ENCODE measurements at places on chromosomes 1 and 21. TPM values are rescaled to one million over a fixed set of nuclear protein-coding genes. Genes with fewer than 3 reads are reported as not detected.

- DNase-seq, result no peak
- H3K27ac ChIP-seq, result no peak overlapping the region
- peaks cover 4% of the 10 kb centered on the region for H3K4me1 ChIP-seq
- no peak overlapping the region for H3K4me3 ChIP-seq
Measured at GRCh38 chr1:115217150-115218033, 120.7 kb downstream of the NGF start.

DNA sequence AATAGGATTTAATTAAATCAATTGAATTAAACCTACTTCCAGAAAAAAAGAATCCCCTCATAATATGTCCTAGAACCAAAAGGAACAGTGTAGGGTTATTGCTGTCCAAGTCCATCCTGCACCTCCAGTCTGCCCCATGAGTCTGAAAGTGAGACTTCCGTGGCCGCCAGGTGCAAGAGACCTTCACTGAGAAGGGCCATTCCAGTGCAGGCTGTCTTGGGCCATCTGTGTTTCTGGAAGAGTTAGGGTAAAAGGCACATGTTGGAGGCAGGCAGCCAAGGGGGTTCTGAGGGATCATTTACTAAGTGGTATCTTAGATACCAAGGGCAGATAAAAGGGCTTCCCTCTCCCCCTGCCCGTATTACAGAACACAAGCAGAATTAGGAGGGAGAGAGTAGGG, 31.0 kb downstream of the UBE2T start:
- H3K4me3 ChIP-seq, result no peak overlapping the region
- no peak for DNase-seq
- H3K27ac ChIP-seq, result no peak overlapping the region
- peaks cover 72% of the 10 kb centered on the region for H3K27me3 ChIP-seq
- H3K36me3 ChIP-seq, result no peaks in the 10 kb centered on the region
- no peaks in the 10 kb centered on the region for H3K4me1 ChIP-seq

DNA sequence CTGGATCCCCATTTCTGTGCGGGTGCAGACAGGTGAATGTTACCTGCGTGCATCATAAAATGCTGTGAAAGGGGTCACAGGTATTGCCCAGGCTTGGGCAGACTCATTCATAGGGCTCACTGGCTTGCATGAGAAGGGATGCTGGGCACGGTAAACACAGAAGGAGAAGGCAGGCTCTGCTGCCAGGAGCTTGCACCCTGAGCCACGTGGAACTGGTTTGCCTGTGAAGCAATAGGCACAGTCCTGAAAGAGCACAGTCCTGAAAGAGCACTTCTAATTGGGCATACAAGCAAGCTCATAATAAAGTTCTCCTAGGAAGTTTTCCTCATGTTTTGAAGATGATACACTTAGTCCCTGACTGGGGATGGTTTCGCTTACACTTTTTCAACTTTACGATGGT, 40.9 kb downstream of the GALNT2 start:
- H3K27ac ChIP-seq, result no peak overlapping the region
- DNase-seq, result no peak
- no peaks in the 10 kb centered on the region for H3K36me3 ChIP-seq
- peaks cover 43% of the 10 kb centered on the region for H3K4me1 ChIP-seq
- H3K27me3 ChIP-seq, result no peaks in the 10 kb centered on the region
- H3K4me3 ChIP-seq, result no peak overlapping the region

The FAM163A gene
- not detected for total RNA-seq

DNA sequence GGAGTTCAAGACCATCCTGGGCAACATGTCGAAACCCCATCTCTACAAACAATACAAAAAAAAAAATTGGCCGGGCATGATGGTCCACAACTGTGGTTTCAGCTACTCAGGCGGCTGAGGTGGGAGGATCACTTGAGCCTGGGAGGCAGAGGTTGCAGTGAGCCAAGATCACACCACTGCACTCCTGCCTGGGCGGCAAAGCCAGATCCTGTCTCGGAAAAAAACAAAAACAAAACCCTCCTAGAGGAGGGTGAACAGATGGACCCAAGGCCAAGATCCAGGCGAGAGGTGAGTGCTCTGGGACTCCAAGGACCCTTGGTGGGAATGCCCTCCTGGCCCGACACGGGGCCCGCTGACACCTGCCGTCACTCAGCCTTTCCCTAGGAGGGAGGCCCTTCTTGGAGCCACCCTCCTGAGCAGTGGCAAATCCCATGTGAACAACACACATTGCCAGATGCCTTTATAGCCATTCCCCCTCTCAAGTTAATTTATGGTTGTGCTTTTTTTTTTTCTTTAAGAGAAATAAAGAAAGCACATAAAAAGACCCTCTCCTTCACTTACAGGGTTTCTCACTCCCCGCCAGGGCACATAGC, 380 bp downstream of the TFF2 start:
- no peaks in the 10 kb centered on the region for H3K4me1 ChIP-seq
- peaks cover 17% of the 10 kb centered on the region for H3K27me3 ChIP-seq
- H3K36me3 ChIP-seq, result no peaks in the 10 kb centered on the region
- no peak for DNase-seq

The SPRR3 gene
- not detected for total RNA-seq

DNA sequence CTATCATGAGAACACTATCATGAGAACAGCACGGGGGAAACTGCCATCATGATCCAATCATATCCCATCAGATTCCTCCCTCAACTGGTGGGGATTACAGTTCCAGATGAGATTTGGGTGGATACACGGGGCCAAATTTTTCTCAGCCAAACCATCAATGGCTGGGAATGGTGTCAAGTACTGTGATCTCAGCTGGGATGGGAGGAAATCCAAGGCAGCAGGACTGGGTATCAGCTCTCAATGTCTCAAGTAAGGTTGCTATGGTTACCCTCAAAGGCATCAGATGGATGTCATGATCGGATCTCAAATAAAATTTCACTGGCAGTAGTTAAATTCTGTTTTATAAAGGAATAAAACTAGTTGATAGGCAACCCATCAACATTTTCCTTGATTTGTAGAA, 399.0 kb downstream of the KCNT2 start:
- H3K36me3 ChIP-seq, result no peaks in the 10 kb centered on the region
- no peaks in the 10 kb centered on the region for H3K27me3 ChIP-seq
- DNase-seq, result no peak
- no peak overlapping the region for H3K4me3 ChIP-seq
- H3K27ac ChIP-seq, result peak overlapping the region; percentile 49
- peaks cover 6% of the 10 kb centered on the region for H3K4me1 ChIP-seq

The ANKRD65 gene
- not detected for total RNA-seq

DNA sequence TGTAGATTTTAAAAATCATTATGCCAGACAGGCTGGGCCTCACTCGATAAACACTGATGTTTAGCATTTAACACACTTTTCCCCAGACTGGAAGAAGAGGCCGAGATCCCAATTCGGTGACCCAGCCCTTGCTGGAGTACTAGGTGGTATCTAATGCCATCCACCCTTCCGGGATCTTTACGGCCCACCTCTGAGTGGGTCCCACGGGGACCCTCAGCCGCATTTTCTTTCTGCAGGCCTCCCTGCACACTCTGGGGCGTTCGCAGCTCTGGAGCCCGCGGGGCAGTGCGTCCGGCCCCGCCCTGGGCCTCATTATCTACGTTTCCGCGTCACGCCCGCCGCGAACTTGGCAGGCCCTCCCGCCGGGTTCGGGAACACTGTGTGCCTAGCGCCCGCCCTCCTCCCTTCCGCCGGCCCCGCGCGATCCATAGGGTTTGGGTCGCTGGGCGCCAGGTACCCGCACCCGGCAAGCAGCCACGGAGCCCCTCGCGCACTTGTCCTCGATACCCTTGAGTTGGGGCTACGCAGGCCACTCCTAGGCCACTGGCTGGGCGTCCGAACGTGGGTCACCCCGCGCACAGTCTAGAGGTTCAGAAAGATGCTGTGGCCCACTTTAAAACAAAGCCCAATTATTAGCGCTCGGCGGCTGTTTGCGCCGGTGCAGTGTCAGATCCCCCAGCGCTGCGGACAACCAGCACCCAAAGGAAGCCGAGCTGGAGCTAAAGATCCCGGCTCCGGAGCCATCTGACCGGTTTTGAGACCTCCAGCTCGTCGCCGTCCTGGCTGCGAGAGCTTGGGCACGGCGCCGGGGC, 950 bp upstream of the EVA1C start:
- H3K4me3 ChIP-seq, result peak overlapping the region; percentile 64
- peak; percentile 38 for DNase-seq
- peaks cover 6% of the 10 kb centered on the region for H3K27me3 ChIP-seq
- peaks cover 10% of the 10 kb centered on the region for H3K4me1 ChIP-seq
- peak overlapping the region; percentile 66 for H3K27ac ChIP-seq

The HCN3 gene
- 0.36 TPM for total RNA-seq

- H3K27me3 ChIP-seq, result no peaks in the 10 kb centered on the region
- H3K36me3 ChIP-seq, result no peaks in the 10 kb centered on the region
- no peak overlapping the region for H3K4me3 ChIP-seq
Measured at GRCh38 chr1:30816211-30817076, 58.9 kb upstream of the LAPTM5 start.

DNA sequence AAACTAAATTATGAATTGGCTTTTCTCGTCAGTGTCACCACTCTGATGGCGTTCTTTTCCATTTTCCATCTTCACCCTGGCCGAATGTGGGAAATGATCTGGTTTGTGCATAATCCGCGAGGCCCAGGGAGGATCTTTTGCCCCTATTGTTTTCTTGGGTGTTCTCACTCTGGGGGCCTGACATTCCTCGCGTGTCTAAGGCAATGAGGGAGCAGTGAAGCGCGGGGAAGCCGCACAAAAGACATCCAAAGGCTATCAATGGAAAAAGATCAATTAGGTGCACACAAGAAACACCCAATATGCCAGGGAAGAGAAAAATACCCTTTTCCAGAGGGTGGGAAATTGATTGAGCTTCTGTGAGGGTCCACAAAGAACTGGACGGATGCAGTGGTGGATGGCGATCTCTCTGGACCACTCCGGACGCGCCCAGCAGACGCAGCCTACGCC, 941 bp upstream of the C1orf21 start:
- H3K27me3 ChIP-seq, result peaks cover 7% of the 10 kb centered on the region
- H3K4me1 ChIP-seq, result peaks cover 2% of the 10 kb centered on the region
- peak overlapping the region; percentile 60 for H3K27ac ChIP-seq
- no peak for DNase-seq
- H3K4me3 ChIP-seq, result peak overlapping the region; percentile 61

The LYSMD1 gene
- 10.4 TPM for total RNA-seq

GRCh38 chr1:19311503-19311930, 427 bp downstream of the AKR7A2 start:
- H3K4me3 ChIP-seq, result peak overlapping the region; percentile 96
- DNase-seq, result no peak
- no peaks in the 10 kb centered on the region for H3K27me3 ChIP-seq

DNA sequence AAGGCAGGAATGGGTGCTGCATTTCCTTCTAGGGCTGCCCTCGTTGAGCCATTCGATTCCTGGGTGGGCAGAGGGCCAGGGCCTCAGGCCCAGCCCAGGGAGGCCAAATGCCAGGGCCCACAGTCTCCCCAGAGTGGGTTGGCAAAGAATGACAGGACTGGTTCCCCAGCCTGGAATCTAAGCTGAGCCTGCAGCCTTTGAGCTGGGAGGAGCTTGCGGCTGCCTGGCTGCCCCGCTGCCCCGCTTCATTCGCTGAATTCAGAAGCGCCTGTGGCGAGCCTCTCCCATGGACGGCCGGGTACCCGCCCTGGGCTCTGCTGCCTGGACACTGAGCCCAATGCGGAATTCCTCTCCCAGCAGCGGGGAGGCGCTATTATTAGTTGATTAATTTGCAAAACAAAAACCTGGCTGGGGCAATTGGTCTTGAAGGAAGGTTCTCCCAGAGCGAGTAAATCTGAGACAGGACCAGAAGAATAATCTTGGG, 32.3 kb upstream of the TARDBP start:
- H3K4me3 ChIP-seq, result no peak overlapping the region
- peak; percentile 31 for DNase-seq
- H3K27ac ChIP-seq, result no peak overlapping the region
- H3K36me3 ChIP-seq, result no peaks in the 10 kb centered on the region
- H3K4me1 ChIP-seq, result peaks cover 1% of the 10 kb centered on the region

- H3K36me3 ChIP-seq, result no peaks in the 10 kb centered on the region
- DNase-seq, result no peak
Measured at GRCh38 chr1:2468540-2468939, 7.5 kb upstream of the PLCH2 start.

The DFFB gene
- total RNA-seq, result 7.3 TPM

DNA sequence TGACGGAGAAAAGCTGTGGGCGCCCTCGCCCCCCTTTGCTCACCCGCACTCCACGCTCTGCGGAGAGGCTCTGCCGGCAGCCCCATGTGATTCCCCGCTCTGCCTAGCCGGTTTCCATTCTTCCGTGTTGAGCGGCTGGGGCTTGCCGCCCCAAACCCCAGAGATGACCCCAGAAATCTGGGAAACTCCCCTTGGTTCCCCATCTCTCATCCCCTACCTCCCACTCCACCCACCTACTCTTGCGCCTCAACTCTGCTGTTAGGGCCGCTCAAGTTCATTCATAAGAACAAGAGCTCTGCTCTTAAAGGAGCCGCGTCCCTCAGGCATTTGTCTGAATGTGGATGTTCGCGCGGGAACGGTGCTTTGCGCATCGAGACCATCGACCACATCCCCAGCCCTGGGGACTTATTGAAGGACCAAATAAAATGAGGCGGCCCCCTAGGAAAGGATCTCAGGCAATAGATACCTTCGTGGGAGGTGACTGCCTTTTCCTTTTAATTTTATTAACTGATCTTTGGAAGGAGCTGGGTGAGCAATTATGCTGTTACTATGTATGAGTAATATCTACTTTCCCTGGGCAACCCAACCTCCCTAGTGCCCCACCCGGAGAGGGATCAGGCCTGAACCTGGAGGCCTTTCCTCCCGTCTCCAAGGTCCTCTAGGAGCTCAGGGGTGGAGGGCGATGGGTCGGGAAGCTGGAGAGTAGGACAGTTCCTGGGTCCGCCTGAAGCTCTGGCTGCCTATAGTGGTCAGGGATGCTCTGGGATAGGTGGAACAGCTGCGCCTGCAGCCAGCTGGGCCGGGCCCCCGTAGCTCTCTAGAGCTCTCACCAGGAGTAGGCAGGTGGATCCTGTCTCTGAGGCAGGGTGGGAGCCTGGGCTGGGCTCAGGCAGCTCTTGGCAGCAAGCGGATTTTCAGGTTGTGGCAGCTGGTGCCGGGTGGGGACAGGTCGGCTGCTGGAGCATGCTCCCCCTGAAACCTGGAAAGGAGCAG, 898 bp downstream of the MFSD2A start:
- no peaks in the 10 kb centered on the region for H3K27me3 ChIP-seq
- H3K4me3 ChIP-seq, result peak overlapping the region; percentile 54
- peaks cover 9% of the 10 kb centered on the region for H3K4me1 ChIP-seq
- H3K36me3 ChIP-seq, result peaks cover 1% of the 10 kb centered on the region

The TTC39A gene
- total RNA-seq, result 0.72 TPM

DNA sequence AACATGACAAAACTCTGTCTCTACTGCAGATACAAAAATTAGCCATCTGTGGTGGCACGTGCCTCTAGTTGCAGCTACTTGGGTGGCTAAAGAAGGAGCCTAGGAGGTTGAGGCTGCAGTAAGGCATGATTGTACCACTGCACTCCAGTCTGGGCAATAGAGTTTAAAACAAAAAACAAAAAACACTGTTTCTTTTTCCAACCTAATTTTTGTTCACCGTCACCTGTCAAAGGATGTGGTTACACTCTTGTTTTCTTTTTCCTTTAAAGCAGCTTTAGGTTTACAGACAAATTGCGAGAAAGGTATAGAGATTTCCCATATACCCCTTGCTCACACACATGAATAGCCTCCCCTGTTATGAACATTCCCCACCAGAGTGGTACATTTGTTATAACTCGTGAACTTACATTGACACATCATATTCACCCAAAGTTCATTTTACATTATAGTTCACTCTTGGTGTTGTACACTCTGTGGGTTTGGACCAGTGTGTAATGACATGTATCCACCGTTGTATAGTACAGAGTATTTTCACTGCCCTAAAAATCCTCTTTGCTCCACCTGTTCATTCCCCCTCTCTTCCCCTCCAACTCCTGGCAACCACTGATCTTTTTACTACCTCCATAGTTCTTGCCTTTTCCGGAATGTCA, 26.2 kb downstream of the SMG7 start:
- H3K27me3 ChIP-seq, result no peaks in the 10 kb centered on the region
- DNase-seq, result no peak
- H3K4me3 ChIP-seq, result no peak overlapping the region
- H3K36me3 ChIP-seq, result 0 out of 2 replicates have a peak, but pooled peaks cover 1% of the 10 kb centered on the region
- peaks cover 2% of the 10 kb centered on the region for H3K4me1 ChIP-seq

The COL9A2 gene
- 0.56 TPM for total RNA-seq

The CFAP45 gene
- 0.72 TPM for total RNA-seq

The GJA9 gene
- total RNA-seq, result not detected

All from IMR-90 (cell line).